ENCODE measurements at places on chromosomes 12 and 14.

DNA sequence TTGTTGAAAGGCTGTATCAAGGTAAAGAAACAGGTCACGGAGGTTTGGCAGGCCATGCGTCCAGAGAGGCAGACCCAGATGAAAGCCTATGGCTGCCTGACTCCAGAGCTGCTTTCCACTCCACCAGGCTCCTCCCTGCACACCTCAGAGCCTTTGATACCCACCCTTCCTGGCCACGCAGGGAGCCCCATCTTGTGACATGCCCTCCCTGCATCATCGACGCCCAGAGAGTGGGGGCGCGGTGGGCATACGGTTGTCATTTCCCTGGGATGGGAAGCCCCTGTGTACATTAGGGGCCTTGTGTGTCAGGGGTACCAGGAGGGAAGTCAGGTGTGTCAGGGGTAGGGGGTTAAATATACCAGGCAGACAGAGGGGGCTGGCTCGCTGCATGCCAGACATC is 30.3 kb upstream of the GPR68 start:
- DNase-seq: no peak

- no peak for DNase-seq
Observed at GRCh38 chr12:3010214-3010930, 51.2 kb downstream of the TEAD4 start.

GRCh38 chr12:14618983-14619382 is 51.3 kb upstream of the PLBD1 start:
- DNase-seq: no peak

DNA sequence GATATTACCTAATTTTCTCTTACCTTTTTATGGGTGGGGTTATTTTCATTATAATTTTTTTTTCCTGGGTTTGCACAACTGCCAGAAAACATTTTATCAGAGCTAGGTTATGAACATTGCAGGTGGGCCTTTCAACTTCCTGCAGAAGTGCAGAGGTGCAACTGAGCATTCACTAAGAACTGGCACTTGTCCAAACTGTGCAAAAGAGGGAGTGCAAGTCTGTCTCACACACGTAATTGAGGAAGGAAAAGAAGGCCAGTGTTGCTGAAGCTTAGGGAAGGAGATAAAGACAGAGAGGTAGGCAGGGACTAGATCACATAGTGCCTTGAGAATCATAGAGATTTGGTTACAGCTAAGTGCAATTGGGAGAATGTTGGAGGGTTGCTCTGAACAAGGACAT is 14.1 kb upstream of the AMN1 start:
- no peak for DNase-seq

DNA sequence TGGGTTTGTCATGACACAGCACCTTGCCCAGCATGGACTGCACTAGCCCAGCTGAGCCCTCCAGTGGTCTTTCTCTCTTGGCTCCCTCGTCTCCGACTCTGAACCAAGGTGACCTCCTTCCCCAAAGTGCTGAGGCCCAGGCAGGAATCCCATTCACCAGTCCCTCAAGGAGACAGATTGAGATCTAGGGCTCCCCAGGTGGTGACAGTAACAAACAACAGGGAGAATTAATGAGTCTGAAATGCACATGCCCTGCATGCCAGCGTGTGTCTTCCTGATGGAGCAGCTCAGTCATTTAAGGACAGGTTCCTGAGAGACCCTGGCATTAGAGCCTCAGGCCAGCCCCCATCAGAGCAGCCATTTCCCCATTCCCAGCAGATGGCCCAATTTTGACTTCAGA is 51.4 kb upstream of the OAS1 start:
- DNase-seq: no peak

- DNase-seq: no peak
Observed at GRCh38 chr12:119749666-119750065, 81.7 kb downstream of the PRKAB1 start.

- no peak for DNase-seq
Observed at GRCh38 chr12:58539295-58539694, 381.0 kb downstream of the LRIG3 start.

DNA sequence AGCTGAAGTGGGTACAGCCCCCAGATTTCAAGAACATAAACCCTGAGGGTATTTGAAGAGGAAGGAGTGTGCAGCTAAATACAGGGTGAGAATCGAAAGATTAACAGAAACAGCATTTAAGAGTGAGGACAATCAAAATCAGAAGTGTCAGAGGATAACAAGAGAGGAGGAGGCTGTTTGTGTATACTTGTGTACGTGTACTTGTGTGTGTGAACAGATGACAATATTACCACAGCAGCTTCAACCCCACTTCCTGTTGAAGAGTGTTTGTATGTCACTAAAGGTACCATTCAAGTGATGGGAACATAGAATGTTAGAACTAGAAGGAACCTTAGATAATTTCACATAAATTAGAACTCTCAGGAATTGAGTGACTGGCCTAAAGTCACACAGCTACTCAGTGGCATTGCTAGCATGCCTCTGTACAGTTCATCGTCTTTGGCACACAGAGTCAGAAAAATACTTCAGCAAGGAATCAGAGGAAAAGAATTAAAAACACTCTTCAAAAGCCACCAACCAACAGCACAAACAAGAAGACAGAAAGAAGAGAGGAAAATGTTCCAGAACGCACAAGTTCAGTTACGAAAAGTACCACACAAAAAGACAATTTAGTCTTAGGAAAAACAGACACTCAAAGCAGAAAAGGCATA is 164.3 kb upstream of the BCL2L14 start:
- no peak for DNase-seq

DNA sequence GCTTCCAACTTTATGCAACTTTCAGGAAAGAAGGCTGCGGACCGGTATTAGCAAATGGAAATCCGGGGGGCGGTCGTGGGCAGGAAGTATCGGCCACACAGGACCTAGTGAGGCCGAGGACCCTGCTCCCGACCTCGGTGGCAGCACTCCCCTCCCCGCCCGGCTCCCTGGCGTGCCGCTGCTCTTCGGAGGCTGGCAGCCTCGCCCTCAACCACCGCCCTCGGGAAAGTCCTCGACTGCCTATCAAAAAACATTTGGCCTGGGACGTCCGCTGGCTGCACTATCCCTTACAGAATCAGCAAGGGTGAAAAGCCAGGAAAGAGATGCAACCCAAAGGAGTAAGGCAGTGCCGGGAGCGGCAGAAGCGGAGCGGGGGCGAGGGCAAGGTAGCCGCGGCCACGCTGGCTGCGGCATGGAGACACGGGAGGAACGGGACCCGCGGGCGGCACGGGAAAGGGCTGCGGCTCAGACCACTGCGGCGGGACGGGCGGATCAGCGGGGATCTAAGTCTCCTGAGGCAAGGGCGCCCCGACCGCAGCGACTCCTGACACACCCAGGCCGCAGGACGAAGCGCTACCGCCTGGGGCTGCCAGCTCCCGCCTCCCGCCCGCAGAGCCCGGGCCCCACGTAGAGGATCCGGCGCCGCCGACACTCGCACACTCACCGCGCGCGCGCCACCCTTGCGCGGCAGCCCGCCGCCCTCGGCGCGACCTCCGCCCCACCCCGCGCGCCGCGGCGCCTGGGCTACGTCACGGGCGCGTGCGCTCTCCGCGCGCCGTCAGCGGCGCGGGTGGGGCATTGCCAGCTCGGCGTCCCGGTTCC is at the start of the genes BBOF1 and ENTPD5:
TSS of gene BBOF1 (plus strand) at position 764 of the 822 bp plus-strand sequence. CDS start 130 bp downstream, outside the sequence.
TSS of gene ENTPD5 (minus strand) at position 703 of the 822 bp plus-strand sequence. CDS start 31,186 bp downstream, outside the sequence.
- DNase-seq: peak; percentile 76

GRCh38 chr14:85399186-85399585 is 130.8 kb upstream of the FLRT2 start:
- no peak for DNase-seq

DNA sequence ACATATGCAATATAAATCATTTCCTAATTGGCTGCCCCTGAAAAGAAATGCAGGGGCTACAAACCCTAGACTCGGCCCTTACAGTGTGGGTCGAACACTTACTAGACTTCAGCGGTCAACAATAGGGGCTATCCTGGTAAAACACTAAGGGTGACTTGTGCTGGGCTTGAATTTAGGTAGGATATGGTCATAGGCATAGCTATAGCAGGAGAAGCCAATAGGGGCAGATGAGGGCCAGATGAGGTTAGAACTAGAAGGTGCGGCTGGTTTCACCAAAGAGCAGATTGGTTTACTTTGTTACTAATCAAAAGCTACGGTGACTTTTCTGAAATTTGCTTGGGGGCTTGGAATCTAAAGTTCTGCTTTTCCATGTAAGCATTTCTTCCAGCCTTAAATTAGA is 282.3 kb upstream of the DIO2 start:
- DNase-seq: no peak

GRCh38 chr12:46071769-46072624 is 81.6 kb upstream of the SCAF11 start:
- DNase-seq: peak; percentile 42

DNA sequence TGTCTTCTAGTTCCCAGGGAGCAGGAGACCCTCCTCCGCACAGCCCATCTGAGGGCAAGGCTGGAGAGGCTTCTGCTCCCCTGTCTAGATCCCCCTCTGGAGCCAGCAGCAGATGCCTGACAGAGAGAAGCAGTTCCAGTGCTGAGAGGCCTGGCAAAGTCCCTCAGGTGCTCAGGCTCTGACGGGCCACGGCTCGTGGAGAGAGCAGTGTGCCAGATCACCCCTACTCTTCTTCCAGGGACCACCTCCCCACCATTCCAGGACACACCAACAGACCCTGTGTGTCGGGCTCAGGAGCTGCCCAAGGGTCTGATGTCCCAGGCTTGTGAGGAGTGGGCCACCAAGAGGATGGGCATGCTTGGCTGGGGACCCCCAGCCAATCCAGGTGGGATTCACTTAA is 22.5 kb upstream of the C14orf180 start:
- DNase-seq: no peak

GRCh38 chr12:132245521-132246101 is 83.8 kb downstream of the GALNT9 start:
- no peak for DNase-seq

GRCh38 chr12:56040963-56041551 is 661 bp upstream of the RPS26 start:
- DNase-seq: no peak

GRCh38 chr12:101685092-101685491 is 12.3 kb upstream of the CHPT1 start:
- DNase-seq: no peak

GRCh38 chr14:99312106-99312505 is 40.1 kb upstream of the BCL11B start:
- DNase-seq: no peak

- DNase-seq: no peak
Observed at GRCh38 chr14:28762303-28762954, 4.2 kb upstream of the FOXG1 start.

GRCh38 chr14:52846591-52846990 is 55.2 kb upstream of the GNPNAT1 start:
- no peak for DNase-seq

DNA sequence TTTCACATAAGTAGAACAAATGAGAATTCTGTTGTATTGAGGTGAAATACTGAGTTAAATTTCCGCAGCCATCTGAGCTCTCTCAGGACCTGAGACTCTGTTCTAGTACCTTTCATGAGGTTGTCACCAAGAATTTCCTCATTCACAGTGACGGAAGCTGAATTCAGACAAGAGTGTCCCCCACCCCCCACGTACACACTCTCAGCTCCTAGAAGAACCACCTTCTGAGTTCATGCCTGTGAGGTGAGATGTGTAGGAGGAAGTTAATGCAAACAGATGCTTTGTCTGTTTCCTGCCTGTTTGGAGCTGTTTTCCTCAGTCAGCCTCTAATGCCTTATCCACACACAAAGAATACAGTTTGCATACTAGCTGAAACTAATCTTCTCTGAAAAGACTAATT is 18.2 kb downstream of the BICDL1 start:
- DNase-seq: peak; percentile 51

DNA sequence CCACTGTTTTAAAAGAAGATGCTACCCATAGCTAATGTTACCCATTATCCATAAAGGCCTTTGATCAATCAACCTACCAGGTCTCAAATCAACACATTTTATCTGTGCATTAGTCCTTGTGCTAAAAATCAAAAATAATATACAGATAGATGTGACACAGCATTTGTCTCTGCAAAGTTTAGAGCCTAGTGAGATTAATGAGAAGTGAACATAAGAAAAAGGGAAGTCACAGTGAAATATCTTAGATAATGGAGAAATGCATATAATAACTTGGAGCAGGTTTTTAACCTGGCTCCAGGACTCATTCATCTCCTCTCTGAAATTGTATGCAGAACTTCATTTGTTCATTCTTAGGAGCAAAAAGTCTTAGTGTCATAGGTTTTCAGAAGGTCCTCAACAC is 7.2 kb downstream of the PDE3A start:
- DNase-seq: no peak

DNA sequence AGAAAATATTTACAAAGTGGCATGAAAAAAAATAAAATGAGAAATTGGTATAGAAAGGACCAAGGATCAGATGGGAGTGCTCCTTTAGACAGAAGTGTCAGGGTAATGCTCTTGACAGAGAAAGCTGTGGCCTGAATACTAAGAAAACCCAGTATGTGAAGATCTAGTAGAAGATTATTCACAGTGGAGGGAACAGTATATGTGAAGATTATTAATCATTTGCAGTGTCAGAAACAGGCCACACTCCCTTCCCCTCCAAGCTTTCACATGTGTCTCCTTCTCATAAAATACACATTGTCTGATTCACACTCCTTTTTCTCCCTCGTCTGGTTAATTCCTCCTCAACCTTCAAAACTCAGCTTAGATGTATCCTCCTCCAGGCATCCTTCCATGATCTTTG is 41.3 kb downstream of the CAPS2 start:
- no peak for DNase-seq
